Calu3 (cell line): ENCODE measurements at places on chromosomes 6 and 20. TPM values are rescaled to one million over a fixed set of nuclear protein-coding genes. Genes with fewer than 3 reads are reported as not detected.

GRCh38 chr20:36919715-36920333, 31.7 kb downstream of the SAMHD1 start:
- peak; percentile 64 for DNase-seq
- no peak overlapping the region for H3K4me3 ChIP-seq
- H3K36me3 ChIP-seq: peaks cover 5% of the 10 kb centered on the region
- H3K27me3 ChIP-seq: no peaks in the 10 kb centered on the region
- H3K27ac ChIP-seq: no peak overlapping the region
- H3K4me1 ChIP-seq: peaks cover 16% of the 10 kb centered on the region

Gene RIPPLY2
- 0.31 TPM in 1 of 2 replicates, not detected in the other for total RNA-seq

Gene CEP250
- total RNA-seq: 49.0 and 61.0 TPM in 2 replicates

Gene NKAPL
- not detected in 2 replicates for total RNA-seq

DNA sequence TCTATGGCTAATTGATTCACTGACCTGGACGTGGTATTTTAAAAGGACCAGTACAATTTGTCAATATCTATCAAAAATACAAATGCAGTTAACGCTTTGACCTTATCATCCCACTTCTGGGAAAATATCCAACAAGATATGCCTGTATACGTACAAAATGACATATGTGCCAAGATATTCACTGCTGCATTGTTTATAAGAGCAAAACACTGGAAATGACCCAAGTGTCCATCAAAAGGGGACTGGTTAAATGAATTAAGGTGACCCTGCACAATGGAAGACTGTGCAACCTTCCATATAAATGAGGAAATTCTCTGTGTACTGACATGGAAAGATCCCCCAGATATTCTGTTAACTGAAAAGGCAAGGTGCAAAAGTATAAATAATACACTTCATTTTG, 13.9 kb downstream of the TRAM2 start:
- no peaks in the 10 kb centered on the region for H3K4me1 ChIP-seq
- H3K36me3 ChIP-seq: no peaks in the 10 kb centered on the region
- H3K4me3 ChIP-seq: no peak overlapping the region
- DNase-seq: no peak
- H3K27ac ChIP-seq: no peak overlapping the region

- H3K4me3 ChIP-seq: no peak overlapping the region
- H3K27ac ChIP-seq: no peak overlapping the region
- peaks cover 53% of the 10 kb centered on the region for H3K36me3 ChIP-seq
- DNase-seq: no peak
These were observed 8.9 kb downstream of the TGIF2 start for GRCh38 chr20:36582322-36582721.

- no peak overlapping the region for H3K27ac ChIP-seq
- H3K4me1 ChIP-seq: no peaks in the 10 kb centered on the region
- no peaks in the 10 kb centered on the region for H3K36me3 ChIP-seq
- no peak overlapping the region for H3K4me3 ChIP-seq
- DNase-seq: no peak
- H3K27me3 ChIP-seq: no peaks in the 10 kb centered on the region
These were observed 36.4 kb upstream of the STXBP5 start for GRCh38 chr6:147167576-147168461.

DNA sequence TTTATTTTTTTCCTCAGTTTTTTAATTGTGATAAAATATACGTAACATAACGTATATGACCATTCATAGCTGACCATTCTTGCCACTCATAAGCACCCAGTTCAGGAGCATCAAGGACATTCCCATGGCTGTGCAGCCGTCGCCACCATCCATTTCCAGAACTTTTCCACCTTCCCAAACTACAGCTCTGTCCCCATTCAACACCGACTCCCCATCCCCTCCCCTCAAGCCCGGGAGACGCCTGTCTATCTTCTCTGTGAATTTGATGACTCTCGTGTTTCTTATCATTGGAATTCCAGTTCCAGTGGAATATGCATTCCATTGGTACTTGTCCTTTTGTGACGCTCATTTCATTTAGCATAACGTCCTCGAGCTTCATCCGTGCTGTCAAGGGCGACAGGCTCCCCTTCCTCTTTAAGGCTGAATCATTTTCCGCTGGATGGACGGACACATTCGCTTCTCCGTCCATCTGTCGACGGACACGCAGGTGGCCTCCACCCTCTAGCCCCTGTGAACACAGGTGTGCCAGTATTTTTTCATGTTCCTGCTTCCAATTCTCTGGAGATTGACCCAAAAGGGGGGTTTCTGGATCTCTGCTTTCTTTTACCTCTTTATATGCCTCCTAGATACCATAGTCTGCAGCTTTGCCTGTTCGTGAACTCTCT, 88.1 kb downstream of the YTHDF1 start:
- no peaks in the 10 kb centered on the region for H3K36me3 ChIP-seq
- H3K4me3 ChIP-seq: no peak overlapping the region
- H3K4me1 ChIP-seq: no peaks in the 10 kb centered on the region
- H3K27ac ChIP-seq: no peak overlapping the region
- no peak for DNase-seq
- peaks cover 24% of the 10 kb centered on the region for H3K27me3 ChIP-seq
